ENCODE measurements at places on chromosomes 2 and 18.

DNA sequence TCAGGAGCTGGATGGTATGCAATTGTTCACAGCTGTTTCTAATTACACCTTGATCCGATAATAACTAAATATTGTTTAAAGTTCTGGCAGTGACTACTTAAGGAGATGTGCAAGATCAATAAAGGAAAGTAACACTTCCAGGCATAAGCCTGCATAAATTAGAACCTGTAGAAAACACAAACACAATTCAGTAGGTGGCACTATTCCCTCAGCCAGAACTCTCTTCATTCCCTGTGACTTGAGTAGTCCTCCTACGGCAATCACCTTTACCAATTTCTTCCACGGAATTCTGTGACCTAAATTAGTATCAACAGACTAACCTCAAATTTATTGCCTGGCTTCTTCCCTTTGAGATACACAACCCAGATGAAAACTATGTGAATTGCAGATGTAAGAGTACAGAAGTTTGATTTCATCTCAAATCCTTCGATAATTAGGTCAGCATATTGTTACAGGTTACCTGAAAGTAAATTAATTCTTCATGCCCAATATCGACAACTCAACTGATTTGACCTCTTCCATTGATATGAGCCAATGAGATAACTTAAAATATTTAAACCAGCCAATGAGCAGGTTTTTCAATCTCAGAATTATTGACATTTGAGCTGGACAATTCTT is 137.8 kb downstream of the PID1 start:
- peak; percentile 39 for DNase-seq

DNA sequence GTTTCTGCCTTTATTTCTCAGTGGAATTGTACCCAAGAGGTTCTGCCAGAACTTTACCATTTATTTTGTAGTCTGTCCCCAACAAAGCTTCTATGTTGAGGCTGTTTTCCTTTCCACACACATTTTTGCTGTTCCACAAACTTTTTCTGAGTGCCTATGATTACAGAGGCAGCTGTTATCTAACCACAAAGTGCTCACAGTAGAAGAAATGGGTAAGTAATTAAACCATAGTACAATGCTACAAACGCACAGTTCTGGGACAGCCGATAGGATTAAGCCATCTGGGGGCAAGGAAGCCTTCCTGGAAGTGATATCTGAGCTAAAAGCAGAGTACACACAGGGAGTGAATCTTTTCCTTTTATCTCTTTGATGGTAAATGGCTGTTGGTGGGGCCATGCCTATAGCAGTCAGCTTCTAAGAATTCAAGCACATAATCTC is 3.9 kb upstream of the MGAT4A start:
- DNase-seq: no peak

- no peak for DNase-seq
Measured at GRCh38 chr2:122873951-122874350, 1118.5 kb downstream of the TSN start.

DNA sequence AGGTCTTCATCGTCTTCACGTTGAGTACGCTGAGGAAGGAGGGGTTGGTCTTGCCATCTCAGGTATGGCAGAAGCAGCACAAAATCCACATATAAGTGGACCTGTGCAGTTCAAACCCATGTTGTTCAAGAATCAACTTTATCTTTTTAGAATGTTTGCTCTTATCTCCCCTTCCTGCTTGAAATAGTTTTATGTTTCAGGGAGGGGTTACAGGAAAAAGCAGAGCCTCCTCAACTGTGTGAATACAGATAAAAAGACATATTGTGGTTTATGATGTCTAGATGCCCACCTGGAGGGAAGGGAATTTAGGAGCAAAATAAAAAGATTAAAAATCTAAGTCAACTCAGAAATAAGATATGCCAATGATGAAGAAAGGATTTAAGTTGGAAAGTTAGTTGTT is 75.9 kb downstream of the VRK2 start:
- DNase-seq: no peak

- DNase-seq: no peak
Measured at GRCh38 chr2:225104971-225105370, 62.7 kb upstream of the DOCK10 start.

DNA sequence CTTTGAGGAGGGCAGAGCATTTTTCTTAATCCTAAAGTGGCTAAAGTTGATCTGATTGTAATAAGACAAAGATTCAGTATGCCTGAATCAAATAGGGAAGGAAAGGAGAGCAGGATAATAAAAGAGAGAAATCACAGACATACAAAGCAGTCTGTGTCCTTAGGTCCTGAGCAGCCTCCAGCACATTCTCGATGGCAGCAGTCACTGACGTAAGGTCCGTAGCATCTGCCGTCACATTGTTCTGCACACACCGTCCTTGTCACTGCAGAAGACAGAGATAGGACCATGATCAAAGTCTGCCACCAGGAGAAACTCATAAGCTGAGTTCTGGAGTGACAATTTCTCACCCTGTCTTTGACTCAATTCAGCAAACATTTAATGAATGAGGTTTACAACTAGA is 813.7 kb downstream of the ERBB4 start:
- no peak for DNase-seq

GRCh38 chr2:142983174-142983573 is 105.7 kb downstream of the KYNU start:
- DNase-seq: no peak

GRCh38 chr2:240453461-240454105 is 18.1 kb downstream of the GPC1 start:
- DNase-seq: no peak

DNA sequence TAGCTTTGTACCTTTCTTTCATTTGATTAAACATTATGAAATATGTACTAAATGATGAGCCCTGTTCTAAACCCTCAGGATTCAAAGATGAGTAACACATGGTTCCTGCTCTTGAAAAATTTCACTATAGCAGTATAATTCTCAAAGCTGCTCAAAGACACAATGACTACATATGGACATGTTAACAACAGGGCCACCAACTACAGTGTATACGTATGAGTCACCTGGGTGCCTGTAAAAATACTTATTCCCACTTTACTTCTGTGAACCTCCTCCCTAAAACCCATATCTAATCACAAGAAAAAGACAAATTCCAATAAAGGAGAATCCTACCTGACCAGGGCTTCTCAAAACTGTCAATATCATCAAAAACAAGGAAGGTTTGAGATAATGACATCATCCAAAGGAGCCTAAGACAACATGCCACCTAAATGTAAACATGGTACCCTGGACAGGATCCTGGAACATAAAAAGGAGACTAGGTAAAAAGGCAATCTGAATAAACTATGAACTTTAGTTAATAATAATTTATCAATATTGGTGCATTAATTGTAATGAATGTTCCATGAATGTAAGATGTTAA is 84.7 kb downstream of the FAM161A start:
- DNase-seq: no peak

GRCh38 chr2:146024212-146024743 is 1504.4 kb upstream of the ZEB2 start:
- no peak for DNase-seq

DNA sequence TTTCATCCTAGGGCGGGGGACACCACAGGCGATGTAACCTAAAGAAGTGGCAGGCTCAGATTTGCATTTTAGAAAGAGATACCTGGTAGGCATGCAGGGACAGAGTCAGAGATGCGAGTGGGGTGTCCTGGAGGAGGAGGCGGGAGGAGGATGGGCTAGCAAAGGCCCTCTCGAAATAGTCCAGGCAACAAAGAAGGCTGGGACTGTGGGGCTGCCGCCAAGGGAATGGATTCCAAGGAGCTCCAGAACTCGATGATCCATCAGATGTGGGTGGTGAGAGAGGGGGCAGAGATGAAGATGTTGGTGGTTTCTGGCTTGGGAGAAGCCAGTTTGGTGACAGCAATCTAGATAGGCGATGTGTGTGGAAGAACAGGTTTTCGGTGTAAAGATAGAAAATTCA is 12.5 kb upstream of the INPP5D start:
- no peak for DNase-seq

DNA sequence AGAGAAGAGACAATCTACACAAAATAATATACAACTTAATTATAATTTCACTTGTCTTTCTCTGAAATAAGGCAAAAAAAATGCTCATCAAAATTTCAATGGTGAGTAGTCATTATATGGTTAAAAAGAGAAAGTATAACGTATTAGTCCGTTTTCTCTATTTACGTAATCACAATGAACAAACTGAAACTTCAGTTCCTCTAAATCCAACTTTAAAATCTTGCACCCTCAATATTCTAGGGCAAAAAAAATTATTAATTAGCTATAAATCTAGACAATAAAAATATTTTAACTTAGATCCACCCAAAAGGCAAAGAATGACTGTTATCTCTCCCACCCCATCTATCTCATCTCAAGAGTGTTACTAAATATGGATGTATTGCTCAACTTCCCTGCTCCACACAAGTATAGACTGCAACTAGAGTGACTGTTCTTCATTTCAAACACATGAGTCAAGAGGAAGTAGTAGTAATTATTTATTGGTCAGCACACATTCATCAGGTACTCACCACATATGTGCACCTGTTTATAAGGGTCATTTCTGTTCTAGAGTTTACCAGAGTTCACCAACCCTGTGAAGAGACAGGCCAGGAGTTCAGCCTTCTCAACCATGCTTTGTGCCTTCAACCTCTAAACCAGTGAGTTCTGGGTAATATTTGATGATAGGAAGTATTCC is 36.4 kb downstream of the STK39 start:
- peak; percentile 92 for DNase-seq

GRCh38 chr2:156511803-156512202 is 75.6 kb downstream of the GPD2 start:
- DNase-seq: no peak

GRCh38 chr18:58512648-58513588 is 116.0 kb downstream of the ALPK2 start:
- DNase-seq: no peak

DNA sequence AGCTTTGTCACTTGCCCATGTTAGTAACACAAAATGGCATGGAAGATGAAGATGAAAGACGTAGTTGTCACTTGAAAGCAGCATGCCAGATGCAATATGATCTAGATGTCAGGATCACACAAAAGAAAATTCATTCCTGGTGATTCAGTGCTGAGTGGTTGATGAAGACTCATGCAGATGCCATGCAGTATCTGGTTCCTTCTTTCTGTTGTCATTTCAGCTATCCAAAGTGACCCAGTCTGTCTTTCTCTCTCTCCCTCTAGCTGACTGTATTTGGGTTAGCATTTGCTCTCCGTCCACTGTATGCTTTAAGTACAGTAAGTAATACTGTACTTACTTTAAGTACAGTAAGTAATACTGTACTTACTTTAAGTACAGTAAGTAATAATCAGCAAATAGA is 50.4 kb downstream of the TTN start:
- DNase-seq: peak; percentile 8

DNA sequence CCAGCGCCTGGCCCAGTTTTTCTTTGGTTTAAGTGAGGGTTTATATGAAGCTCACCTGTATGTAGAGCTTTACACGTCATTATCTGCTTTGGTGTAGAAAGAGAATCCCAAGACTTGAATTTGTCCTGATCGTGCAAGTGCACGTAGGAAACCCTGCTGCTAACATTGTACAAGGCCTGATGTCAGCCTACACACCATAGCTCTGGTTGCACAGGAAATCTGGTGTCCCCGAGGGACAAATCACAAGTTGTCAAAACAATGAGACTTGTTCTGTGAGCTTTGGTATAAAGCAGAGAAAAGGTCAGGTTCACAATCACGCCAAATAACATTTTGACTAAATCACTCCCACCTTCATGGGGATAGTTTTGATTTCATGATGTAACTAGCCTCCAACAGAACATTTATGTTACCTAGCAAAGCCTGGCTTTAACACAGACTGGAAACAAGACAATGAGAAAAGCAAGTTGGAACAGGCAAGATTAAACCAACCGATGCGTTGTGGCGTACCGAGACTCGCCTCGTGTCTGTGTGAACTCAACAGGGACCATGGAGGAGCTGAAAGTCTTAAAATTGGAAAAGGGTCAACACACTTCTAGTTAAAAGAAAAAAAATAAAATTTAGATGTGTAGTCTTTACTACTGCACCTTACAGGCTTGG is 41.4 kb downstream of the ZAP70 start:
- no peak for DNase-seq

GRCh38 chr2:71790226-71791060 is 337.1 kb downstream of the DYSF start:
- no peak for DNase-seq

DNA sequence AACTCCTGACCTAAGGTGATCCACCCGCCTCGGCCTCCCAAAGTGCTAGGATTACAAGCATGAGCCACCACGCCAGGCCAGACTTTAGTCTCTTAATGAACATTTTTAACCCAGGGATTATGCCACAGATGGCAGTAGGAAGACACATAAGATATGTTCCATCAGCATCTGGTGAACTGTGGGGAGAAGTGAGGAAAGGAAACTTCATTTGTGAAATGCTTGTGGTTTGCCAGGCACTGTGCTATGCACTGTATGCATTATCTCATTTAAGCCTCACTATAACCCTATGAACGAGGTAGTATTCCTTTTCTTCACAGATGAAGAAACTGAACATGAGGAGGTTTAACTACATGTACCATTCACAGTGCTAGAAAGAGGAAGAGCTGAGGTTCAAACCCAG is 29.3 kb downstream of the PTRHD1 start:
- no peak for DNase-seq

DNA sequence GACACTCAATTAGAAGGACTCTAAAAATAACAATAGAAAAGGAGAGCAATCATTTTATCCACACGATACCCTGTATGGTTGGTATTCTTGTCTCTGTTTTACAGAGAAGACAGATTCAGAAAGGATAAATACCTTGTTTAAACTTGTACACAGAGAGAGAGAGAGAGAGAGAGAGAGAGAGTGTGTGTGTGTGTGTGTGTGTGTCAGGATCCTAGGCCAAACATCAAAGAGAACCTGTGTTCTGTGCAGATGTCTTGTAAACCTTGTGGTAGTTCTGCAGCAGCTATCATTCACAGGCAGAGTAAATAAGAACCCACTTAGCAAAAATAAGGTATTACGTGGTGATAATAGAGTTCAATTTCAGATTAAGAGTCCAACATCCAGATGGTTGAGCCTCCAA is 4.3 kb upstream of the CRIM1 start:
- DNase-seq: no peak

GRCh38 chr18:59501920-59502273 is 142.8 kb upstream of the LMAN1 start:
- DNase-seq: no peak

DNA sequence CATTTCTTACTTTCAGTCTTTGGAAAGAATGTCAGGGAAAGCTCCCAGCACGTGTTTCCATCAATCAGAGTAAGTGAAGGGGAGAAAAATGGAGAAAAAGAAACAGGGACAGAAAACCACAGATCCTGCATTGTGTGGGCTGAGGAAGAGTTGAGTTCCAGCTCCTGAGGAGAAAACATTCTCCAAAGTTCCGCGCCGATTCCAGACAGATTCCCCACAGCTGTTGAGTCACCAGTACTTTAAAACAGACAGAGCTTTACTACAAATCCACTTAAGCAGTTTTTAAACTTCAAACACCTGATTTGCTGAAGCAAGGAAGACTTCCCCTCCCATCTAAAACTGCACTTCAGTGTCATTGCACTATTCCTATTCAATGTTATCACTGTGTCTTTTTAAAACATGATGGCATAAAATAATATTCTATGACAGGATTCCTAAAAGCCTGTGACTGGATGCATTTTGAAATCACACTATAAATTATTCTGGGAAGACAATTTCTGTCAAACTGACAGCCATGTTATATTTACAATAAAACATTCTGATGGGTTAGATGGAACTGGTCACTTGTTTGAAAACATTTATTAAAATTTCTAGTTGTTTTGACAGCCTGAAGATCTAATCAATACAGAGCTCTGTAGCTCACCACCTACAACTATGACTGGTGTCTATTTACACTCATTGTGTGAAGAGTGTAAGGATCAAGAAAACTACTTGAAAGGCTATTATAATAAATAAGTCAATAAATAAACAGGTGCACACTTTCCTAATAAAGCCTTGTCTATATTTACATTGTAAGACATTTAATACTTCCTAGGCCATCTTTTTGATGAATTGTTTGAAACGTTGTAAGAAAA is 40.9 kb downstream of the TCF4 start:
- DNase-seq: no peak
